ENCODE measurements at places on chromosomes 7 and 10.
A peak's percentile ranks its signal among the peaks of the same experiment; 100 is the strongest.

GRCh38 chr7:133704453-133704852, 422.7 kb upstream of the LRGUK start:
- no peak for DNase-seq

DNA sequence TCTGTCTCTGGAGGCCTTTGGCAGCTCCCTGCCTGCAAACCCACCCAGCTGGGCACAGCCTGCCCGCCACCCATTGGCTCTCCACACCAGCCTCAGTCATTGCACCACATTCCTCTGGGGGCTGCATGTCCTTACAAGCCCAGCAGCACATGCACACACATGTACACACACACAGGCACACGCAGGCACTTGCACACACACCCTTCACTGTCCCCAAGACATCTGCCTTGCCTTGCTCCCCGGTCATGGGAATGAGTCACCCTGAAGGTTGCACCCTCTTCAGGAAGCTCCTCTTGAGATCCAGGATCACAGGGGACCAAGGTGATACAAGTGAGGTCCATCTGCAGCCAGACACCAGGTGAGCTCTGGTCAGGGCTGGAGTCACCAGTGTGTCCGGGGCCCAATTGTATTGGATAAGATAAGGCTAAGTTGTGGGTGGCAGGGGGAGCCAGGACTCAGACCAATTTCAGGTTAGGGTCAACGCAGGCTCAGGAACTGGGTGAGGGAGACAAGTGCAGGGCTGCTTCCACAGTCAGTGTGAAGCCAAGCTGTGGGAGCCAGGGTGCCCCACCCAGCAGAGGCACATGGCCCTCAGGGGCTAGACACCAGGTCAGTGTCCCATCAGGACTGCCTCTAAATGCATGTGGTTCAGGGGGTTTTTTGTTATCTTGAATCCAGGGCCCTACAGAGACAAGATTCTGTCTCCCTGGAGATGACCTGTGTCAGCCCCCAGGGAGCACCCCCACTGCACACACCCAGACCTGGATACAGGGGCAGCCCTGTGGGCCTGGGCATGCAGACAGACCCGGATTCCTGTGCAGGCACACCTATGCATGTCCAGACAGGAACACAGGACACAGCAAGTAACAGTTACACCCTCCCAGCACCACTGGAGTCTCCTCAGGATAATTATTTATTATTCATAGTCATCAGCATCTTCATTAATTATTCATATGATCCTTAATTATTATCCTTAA, 33.8 kb downstream of the KCNH2 start:
- no peak for DNase-seq

- peak; percentile 48 for DNase-seq
These were observed 361.8 kb upstream of the MGMT start for GRCh38 chr10:129105266-129105665.

GRCh38 chr7:87129848-87130247, 22.4 kb upstream of the DMTF1 start:
- no peak for DNase-seq

DNA sequence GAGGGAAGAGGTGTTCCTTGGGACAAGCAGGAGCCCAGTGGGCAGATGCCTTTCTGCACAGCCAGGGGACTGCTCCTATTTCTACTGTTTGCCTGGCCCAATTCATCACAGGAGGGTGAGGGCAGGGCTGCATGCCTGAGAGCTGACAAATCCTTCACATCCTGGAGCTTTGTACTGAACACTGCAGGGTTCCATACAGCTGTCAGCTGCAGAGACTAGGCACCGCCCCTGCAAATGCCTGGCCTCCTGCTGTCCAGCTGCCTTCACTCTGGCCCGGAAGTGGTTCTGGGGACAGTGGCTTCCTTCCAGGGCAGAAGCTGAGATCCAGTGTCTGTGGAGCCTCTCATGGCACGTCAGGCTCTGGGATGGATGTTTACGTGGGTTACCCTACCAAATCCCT, 470.7 kb downstream of the DNAJB6 start:
- DNase-seq, result peak; percentile 19

- DNase-seq, result peak; percentile 14
These were observed 92.2 kb upstream of the DDC start for GRCh38 chr7:50657341-50657873.

- no peak for DNase-seq
These were observed 124.1 kb downstream of the ZNF365 start for GRCh38 chr10:62498271-62498670.

DNA sequence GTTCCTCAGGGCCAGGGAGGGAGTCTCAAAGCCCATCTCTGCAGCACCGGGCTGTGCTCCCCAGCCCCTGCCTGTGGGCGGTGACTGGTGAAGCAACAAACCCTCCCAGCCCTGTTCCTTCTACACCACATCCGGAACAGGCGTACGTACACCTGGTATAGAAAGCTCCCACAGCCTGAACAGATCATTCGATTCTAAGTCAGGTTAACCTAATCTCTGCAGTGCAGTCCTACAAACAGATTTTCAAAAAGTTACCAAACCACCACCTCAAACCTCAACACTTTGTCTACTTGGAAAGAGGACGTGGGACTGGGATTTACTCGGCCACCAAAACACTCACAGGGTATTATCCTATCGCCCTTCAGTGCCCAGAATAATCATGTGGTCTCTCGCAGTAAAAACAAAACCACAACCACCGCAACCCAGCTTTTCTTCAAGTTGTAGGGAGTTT, 238.4 kb downstream of the DIP2C start:
- no peak for DNase-seq

GRCh38 chr10:8036506-8037198, 17.8 kb upstream of the GATA3 start:
- DNase-seq, result no peak

- DNase-seq, result peak; percentile 35
These were observed 2.0 kb upstream of the GTPBP4 start for GRCh38 chr10:986137-986825.

DNA sequence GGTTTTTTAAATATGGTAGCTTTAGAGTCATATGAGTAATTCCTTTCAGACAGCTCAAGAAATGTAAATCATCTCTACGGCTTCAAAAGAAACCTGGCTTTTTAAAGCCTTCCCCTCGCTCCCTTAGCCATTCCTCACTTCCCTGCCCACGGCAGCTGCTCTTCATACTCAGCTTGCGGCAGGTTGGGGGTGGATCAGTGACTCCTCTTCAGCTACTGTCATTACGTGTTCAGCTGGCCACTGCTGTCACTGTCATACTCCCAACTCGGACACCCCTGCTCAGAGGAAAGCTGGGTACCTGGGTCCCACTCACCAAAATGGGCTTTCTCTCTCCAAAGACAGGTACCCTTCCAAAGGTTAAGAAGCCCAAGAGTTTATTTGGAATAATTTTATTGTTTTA, 6.6 kb downstream of the YWHAG start:
- DNase-seq, result peak; percentile 57

DNA sequence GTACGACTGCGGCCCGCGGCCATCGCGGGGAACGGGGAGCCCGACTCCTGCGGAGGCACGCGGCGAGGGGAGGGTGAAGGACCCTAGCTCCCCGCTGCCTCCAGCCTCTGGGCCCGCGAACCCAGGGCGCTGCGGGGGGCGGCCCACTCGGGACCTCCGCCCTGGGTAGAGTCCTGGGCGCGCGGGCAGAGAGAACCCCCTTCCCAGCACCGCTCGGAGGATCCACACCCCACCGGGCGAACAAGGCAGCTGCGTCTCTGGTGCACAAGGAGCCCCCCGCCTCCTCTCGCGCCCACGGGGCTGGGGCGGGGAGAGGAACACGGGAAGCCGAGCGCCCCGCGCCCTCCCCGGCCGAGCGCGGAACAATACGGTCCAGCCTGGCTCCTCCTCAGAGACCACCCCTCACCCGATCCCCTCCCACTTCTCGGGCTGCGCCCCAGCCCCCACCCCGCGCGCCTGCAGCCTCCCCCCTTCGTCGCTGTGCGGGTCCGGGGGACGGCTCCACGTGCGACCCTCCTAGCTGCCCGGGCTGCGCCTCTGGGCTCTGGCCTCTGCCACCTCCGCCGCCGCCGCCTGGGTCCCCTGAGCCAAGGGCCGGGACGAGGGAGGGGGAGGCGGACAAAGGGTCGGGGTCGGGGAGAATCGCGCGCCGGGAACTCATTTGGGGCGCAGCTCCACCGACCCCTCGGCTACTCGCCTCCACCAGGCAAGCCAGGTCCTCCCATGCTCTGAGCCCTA, at the start of gene WDR86:
Gene WDR86, minus strand, starts transcription at position 372 of the 738 bp plus-strand sequence. CDS start 449 bp downstream, outside the sequence.
- no peak for DNase-seq

DNA sequence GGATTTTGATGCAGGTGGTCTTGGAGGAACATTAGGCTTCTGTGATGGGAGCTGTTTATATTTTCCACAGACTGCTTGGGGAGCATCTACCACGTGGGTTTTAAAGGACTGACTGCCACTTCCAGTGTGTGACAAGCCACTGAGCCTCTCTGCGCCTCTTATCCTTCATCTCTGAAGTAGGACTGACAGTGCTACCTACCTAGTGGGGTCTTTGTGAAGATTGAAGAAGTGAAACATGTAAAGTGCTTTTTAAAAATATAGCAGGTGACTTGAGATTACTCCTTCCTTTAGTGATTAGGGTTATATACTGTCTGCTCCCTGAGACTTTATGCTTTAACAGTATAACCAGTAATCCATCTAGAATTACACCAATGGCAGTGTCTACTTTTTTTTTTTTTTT, 29.9 kb downstream of the NKX2-3 start:
- DNase-seq, result no peak

DNA sequence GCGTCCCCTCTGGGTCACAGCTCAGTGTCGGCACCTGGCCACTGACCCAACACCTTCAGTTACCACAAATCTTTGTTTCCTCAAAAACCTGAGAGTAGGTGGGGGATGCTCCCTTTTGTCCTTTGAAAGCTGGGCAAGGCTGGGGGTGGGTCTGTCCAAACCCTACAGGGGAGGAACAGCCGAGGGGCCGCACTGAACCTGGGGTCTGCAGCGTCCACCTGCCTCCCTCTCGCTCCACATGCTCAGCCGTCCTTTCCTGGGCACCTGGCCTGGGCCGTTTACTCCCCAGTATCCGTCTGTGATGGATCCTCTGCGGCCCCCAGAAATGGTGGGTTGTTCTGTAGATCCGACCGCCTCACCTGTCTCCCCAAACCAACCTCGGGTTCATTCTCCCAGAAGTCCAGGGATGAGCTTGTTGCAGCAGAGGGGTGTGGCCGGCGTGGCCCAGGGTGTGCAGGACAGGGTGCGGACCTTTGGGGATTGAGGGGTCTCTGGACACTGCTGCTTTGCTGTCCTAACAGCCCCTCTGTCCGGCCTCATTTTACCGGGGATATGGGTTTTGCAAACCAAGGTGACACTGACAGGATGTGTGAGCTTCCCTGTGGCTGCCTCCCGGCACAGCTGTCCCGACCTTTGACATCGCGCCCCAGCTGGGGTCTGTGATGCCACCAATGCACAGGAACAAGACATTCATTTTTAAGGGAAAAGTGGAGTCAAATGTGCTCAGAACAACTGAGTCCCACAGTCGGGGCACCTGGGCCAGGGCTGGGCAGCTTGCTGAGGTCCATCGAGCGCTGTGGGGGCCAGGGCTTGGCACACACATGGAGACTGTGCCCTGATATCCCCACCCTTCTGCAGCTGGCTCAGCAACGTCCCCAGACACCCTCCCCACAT, 115.9 kb downstream of the VIPR2 start:
- no peak for DNase-seq

DNA sequence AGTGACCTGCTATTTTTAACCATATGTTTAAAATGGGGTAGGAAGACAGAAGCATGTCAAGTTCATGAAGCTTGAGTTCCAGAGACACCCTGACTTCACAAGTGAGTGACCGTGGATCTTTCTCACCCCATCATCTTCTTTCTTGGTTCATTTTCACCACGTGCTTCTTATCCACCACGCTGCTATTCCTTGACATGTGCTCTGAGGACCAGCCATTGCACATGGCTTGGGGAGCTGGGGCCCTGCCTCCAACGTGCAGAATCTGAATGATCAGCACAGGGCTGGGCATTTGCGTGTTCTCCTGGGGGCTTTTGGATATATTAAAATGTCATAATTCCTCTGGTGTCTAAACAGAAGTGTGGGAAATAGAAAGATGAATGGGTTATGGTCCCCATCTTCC, 25.0 kb upstream of the GTPBP4 start:
- DNase-seq, result no peak

DNA sequence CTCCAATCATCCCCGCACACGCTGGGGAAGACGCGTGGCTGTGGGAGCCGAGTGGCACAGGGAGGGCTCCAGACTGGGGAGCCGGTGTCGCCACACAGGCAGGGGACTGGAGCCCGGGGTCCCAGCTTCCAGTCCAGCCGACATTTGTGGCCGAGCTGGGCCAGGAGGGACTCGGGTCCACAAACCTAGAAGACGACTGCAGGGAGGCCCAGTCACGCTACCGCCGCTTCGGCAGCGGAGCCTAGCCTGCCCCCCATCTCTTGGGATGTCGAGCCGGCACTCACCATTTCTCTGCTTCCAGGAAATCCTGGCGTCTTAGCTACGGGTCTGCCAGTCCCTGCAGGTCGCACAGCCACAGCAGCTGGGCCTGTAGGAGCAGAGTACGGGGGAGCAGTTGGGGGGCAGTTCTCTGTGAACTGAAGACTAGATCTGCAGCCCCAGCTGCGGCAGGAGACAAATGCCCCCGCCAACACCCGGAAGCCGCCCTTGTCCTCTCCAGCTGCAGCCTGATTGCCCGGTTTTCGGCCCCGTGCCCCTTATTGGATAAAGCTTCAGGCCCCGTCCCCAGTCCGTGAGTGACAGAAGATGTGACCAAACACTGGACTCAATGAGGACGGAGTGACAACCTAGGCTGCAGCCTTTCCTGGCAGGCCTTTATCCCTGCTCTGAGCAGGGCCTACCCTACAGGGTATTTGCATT, 270.7 kb downstream of the ZNF33B start:
- DNase-seq, result peak; percentile 77

GRCh38 chr10:95840121-95840520, 67.7 kb upstream of the CC2D2B start:
- no peak for DNase-seq

DNA sequence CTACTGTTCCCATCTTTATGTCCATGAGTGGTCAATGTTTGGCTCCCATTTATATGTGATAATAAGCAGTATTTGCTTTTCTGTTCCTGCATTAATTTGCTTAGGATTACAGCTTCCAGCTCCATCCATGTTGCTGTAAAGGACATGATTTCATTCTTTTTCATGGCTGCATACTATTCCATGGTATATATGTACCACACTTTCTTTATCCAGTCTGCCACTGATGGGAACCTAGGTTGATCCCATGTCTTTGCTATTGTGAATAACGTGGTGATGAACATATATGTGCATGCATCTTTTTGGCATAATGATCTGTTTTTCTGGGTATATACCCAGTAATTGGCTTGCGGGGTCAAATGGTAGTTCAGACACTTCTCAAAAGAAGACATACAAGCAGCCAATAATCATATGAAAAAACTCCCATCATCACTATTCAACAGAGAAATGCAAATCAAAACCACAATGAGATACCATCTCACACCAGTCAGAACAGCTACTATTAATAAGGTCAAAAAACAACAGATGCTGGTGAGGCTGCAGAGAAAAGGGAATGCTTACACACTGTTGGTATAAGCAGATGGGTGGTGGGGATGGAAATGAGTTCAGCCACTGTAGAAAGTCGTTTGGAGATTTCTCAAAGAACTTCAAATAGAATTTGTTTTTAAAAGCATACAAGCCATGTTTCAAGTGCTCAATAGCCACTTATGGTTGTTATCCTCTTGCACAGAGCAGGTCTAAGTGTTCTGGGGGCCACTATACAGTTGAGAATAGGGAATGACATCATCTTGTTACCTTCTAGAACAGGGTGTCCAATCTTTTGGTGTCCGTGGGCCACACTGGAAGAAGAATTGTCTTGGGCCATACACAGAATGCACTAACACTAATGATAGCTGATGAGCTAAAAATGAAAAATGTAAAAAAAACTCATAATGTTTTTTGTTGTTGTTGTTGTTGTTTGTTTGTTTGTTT, 23.2 kb upstream of the SDK1 start:
- DNase-seq, result no peak

GRCh38 chr7:1709900-1710299, 39.8 kb downstream of the ELFN1 start:
- DNase-seq, result no peak
